ENCODE measurements at places on chromosomes 6 and 20.
A peak's percentile ranks its signal among the peaks of the same experiment; 100 is the strongest.

GRCh38 chr6:56888687-56889086 lies 66.2 kb upstream of the BEND6 start:
- no peak for DNase-seq

DNA sequence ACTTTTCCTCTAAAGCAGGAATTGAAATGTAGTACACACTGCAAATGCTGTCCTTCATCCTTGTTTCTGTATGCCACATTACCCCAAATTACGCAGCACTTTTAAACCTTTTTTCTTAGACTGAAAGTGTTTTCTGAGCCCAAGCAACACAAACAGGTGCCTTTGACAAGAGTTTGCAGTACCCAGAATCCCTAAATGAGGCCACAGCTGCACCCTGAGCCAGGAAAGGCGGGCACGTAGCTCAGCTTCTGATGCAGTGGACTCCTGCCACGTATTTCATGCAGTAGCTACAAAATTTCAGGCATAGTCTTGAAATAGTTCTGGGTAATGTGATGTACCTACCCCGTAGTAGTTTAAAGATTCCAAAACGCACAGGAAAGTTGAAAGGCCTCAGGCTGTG lies 31.0 kb upstream of the CLDN20 start:
- no peak for DNase-seq

GRCh38 chr6:53100561-53100960 lies 35.4 kb downstream of the FBXO9 start:
- no peak for DNase-seq

DNA sequence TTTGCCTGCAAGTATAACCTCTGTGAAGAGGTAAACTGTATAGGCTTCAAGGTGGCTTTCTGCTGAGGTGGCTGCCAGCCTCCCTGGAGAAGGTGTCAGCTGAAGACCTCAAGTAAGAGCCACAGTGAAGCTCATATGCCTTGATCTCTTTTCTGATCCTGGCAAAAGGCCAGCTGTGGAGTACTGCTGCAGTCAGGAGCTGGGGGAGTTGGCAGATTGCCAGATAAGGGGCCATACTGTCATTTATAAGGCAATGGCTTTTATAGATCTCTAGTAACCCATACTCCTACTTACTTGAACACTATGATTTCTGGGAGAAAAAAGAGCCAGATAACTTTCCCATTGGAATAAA lies 8.8 kb upstream of the CEP85L start:
- peak; percentile 43 for DNase-seq

DNA sequence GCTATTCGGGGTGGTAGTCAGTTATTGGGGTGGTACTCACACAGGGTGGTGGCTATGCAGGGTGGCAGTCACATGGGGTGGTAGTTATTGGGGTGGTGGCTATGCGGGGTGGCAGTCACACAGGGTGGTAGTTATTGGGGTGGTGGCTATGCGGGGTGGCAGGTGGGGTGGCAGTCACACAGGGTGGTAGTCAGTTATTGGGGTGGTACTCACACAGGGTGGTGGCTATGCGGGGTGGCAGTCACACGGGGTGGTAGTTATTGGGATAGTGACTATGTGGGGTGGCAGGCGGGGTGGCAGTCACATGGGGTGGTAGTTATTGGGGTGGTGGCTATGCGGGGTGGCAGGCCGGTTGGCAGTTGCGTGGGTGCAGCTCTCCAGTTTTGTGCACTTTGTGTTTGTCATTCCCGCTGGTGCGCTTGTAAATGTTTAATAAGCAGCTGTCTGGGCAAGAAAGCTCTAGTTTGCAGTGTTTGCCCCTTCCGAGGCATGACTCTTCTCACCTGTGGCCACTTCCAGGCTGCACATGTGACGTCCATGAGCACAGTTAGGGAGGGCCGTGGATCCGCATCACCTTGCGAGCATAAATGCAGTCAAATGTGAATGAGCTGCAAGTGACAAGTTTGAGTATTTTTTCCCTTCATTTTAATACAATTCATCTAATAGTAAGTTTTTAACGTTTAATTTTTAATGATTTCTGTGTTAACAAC lies 219.0 kb upstream of the CST7 start:
- DNase-seq, result no peak

GRCh38 chr6:8539453-8539852 lies 104.1 kb upstream of the SLC35B3 start:
- no peak for DNase-seq

DNA sequence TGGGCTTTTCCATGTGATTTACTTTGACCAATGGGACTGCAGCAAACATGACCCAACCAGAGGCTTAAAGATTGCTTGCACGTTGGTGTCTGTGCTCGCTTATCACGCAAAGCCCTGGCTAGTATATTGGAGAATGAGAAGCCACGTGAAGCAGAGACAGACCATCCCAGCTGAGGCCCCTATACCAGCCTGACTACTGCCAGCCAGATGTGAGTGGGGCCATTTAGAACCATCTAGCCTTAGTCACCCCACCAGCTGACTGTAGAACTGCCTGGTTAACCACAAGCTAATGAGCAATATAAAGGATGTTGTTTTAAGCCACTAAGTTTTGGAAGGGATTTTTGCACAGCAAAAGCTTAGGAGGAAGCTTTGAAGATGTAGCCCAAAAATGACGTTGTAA lies 74.5 kb downstream of the MACROD2 start:
- no peak for DNase-seq

DNA sequence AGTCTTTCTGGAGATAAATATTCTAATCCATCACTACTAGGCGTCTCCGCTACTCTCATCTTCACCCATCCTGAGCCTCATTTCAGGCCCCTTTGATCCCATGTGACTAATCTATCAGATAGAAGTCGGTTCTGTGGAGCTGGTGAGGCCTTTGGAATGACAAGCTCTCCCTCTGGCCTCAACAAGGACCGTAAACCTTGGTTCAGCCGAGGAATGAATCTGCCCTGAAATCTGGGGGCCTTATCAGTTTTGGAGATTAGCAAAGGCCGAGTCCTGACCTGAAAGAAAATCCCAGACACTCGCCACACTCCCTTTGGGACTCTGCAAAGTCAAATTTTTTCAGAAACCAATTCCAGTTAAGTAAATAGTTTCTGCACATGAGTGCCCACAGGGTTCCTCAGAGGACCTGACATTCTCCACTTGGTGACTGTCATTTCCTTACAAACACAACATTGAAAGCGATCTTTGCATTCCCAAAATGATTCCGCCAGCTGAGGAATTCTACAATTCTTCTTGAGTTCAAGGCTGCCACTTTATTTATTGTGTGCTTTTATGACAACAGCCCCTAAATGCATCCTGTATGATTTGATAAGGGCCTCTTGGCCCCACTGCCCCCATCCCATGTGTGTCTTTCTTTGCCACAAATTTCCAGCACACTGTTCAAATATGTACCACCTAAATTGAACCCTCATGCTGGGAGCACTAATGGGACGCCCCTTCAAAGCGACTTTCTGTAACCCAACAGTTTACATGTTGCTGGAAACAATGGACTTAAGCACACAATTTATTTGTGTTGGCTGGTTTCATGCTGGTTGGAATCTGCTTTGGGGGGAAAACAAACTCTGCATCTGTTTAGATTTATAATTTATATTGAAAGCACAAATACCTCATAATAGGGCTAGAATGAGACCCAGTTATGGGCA lies 10.0 kb upstream of the RIPOR3 start:
- no peak for DNase-seq

Measured in hematopoietic multipotent progenitor cell treated with erythropoietin and hydrocortisone succinate and interleukin-3 and kit ligand, for 17 days (in vitro differentiated cells).